ENCODE measurements at places on chromosomes 16 and 17.

DNA sequence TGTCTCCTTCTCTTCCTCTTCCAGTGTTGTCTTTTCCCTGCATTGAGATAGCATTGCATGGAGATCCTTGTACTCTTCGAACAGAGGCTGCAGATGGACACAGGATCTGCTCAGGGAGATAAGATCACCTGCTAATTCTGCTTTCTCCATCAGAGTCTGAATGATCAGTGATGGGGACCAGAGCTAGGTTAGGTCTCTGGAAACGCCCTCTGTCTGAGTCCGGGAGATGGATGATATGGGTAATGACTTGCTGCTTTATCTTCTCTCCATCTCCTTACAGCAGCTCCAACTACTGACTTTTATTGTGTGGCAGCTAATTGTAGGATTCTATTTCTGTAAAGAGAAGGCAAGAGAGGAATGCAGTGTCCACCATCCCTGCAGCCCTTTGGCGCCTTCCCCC, 435.6 kb downstream of the WWOX start:
- DNase-seq, result no peak

- no peak for DNase-seq
These were observed 47.7 kb downstream of the BEAN1 start for GRCh38 chr16:66474750-66475199.

DNA sequence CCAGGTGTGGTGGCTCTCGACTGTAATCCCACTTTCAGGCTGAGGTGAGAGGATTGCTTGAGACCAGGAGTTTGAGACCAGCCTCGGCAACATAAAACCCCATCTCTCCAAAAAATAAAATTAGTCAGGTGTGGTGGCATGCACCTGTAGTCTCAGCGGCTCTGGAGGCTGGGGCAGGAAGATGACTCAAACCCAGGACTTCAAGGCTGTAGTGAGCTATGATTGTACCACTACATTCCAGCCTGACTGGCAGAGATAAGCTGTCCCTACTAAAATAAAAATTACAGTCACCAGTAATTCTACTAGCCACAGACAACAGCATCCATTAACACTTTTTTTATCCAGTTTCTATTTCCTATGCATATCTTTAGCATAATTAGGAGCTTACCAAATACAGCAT, 176.3 kb downstream of the CPPED1 start:
- DNase-seq, result no peak

DNA sequence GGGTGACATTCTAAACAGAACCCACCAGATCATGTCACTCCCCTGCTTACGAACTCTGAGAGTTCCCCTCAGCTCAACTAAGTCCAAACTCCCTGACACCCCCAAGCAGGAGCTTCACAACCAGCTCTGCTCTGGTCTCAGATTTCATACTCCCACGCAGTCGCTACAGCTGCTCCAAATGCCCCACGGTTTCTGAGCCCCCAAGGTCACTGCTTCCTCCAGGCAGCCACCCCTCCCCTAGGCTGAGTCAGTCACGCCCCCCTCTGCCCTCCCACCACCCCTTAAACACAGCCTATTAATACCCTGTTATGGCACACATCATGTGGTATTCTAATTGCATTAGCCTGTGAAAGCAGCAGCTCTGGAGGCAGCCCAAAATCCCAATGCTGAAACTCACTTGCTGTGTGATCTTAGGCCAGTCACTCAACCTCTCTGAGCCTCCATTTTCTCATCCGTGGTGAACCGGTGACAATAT, 51.5 kb downstream of the GSG1L start:
- no peak for DNase-seq

DNA sequence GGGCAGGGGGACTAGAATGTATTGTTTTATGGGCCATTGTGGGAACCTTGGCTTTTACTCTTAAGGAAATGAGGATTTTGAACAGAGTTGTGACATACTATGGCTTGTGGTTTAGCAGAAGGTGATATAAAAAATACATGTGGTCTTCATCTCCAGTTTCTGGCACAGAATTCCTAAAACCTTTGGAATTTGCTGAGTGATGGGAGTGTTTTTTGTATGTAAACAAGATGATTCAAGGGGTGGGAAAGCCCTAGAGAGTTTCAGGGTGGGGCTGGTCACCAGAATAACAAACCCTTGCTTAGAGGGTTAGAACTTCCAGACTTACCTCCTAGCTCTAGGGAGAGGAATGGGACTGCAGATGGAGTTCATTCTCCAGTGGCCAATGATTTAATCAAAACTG, 316.1 kb downstream of the PHKB start:
- DNase-seq, result no peak

DNA sequence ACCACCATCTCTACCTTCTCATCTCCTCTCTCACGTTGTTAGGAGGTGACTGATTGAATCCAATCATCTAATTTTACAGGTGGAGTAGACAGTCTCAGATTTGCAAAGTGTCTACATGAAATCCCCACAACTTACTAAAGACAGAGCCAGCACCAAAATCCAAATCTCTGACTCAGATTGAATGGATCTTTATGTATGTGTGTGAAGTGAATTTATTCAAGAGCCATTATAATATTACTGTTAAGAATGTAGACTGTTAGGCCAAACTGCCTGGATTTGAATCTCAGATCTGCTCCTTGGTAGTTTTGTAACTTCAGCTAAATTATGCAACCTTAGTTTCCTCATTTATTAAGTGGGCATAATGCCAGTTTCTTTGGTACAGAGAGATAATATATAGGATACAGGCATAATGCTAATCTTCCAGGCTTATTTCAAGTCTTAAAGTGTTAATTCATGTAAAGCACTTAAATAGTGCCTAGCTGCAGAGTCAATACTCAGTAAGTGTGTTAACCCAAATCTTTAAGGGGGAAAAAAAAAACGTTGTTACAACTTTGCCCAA, 12.7 kb downstream of the CNEP1R1 start:
- no peak for DNase-seq

DNA sequence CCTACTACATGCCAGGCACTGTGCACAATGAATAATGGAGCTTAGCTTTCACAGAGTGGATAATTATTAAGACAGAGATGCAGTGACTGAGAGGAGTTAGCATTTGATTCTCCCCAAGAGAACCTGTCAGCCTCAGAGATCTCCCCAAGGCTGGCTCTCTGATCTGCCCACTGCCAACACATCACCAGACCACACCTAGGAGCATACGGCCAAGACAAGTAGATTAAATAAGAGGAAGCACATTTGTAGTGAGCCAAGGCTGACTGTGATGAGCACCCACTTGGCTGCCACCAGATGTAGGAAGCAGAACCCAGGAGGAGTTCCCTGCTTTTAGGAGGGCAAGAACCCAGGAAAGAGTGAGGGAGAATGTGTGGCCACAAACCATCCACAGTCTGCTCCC, 130.1 kb downstream of the SPACA3 start:
- no peak for DNase-seq

DNA sequence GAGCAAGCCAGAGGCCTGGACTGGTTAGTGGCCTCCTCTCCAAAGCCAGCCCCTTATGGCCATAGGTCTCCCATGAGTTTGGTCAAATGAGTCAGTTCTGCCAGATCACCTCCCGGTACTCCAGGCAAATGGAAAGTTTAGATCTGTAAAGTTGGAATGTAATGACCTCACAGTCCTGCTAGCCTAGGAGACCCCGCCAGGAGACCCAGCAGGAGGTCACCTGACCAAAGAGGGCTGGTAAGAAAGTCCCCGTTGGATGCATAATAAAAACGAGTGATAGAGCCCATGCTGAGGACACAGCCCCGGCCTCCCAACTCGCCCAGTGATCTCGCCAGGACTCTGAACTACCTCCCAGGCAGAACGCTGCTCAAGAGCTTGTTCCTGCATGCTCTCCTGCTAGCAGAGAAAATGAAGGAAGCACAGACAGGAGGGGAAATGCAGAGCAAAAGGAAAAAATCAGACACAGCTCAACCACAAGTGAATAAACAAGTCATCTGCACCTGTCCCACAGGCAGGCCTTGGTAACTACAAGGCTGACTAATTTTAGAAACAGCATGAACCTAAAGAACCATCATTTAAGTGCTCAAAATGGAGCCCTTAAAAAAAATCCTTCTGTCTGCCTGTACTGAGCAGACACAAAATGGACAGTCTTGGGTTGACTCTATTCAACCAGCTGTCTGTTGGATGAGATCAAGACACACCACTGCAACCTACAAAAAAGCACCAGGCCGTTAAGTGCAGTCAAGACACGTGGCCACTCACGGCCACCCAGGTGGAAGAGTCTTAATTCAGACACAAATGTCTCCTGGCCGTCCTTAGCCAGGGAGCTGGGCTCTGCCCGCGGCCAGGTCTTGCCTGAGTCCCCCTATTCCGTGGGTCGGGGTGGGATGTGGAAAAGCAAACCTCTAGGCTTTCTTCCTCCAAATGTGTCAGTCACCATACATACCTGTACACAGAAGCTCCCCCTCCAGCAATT, 9.2 kb downstream of the CDIP1 start:
- DNase-seq, result no peak

- no peak for DNase-seq
These were observed 96.7 kb downstream of the TRIM37 start for GRCh38 chr17:59010026-59010425.

DNA sequence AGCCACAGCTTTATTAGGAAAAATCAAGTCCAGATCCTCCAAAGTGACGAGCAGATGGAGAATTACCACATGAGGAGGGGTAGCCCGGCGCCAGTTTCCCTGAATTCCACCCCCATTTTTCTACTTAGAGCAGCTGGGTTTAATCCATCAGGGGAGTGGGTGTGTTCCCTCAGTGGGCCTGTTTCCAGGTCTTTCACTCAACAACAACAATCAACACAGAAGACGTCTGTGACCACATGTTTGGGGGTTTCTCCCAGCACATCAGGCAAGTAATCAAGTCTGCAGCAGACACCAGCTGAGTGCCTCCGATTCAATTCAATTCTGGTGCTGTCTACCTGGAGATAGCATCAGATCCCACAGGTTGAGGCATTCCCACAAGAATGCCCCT, 6.8 kb downstream of the SLC6A2 start:
- peak; percentile 32 for DNase-seq

DNA sequence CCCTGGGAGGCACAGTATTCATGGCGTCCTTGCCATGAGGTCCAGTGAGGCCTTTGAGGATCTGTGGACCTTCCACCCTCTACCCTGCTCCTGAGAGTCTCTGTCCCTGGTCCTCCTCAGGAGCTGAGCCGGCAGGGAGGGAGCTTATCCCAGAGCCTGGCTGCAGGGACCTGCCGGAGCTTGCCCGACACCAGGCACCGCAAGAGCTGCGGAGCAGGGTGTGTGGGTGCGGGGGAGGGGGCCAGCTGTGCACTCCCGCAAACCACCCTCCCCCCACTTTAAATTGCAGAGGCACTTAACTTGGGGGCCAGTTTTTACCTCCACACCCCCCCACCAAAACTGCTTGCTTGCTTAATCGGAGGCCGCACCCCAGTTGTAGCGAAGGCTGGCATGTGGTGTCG, 609 bp upstream of the ZNF750 start:
- no peak for DNase-seq
